ENCODE measurements at places on chromosomes 2 and 18. TPM values are rescaled to one million over a fixed set of nuclear protein-coding genes. Genes with fewer than 3 reads are reported as not detected.

GRCh38 chr2:130824492-130825061 is 12.1 kb upstream of the ARHGEF4 start:
- no peaks in the 10 kb centered on the region for H3K4me1 ChIP-seq
- no peak overlapping the region for H3K27ac ChIP-seq
- H3K27me3 ChIP-seq: no peaks in the 10 kb centered on the region
- no peak overlapping the region for H3K4me3 ChIP-seq

GRCh38 chr2:204503869-204504268 is 41.4 kb upstream of the PARD3B start:
- no peak overlapping the region for H3K4me3 ChIP-seq
- DNase-seq: no peak
- H3K27me3 ChIP-seq: no peaks in the 10 kb centered on the region

- DNase-seq: no peak
- no peak overlapping the region for H3K27ac ChIP-seq
- H3K36me3 ChIP-seq: no peaks in the 10 kb centered on the region
- no peaks in the 10 kb centered on the region for H3K4me1 ChIP-seq
- H3K27me3 ChIP-seq: no peaks in the 10 kb centered on the region
- H3K4me3 ChIP-seq: no peak overlapping the region
Measured at GRCh38 chr2:186724736-186725135, 30.9 kb downstream of the FAM171B start.

- no peaks in the 10 kb centered on the region for H3K36me3 ChIP-seq
- no peaks in the 10 kb centered on the region for H3K27me3 ChIP-seq
- no peak overlapping the region for H3K4me3 ChIP-seq
- peak; percentile 55 for DNase-seq
- peaks cover 22% of the 10 kb centered on the region for H3K4me1 ChIP-seq
Measured at GRCh38 chr2:219644801-219645480, 17.5 kb downstream of the SLC4A3 start.

- H3K27me3 ChIP-seq: no peaks in the 10 kb centered on the region
- H3K4me1 ChIP-seq: peaks cover 15% of the 10 kb centered on the region
- no peaks in the 10 kb centered on the region for H3K36me3 ChIP-seq
- DNase-seq: peak; percentile 19
Measured at GRCh38 chr2:43068631-43069517, 157.5 kb downstream of the ZFP36L2 start.

Gene GKN1
- 867 TPM for total RNA-seq

Gene C18orf54
- total RNA-seq: not detected

Measured in stomach (tissue), 19 donors.